Stimulated activated CD4-positive, alpha-beta T cell treated with anti-CD3 and anti-CD28 coated beads, Interleukin-15, amount 100 ng/mL, for 48 hours (primary cell): ENCODE measurements at places on chromosomes 16 and 17.

DNA sequence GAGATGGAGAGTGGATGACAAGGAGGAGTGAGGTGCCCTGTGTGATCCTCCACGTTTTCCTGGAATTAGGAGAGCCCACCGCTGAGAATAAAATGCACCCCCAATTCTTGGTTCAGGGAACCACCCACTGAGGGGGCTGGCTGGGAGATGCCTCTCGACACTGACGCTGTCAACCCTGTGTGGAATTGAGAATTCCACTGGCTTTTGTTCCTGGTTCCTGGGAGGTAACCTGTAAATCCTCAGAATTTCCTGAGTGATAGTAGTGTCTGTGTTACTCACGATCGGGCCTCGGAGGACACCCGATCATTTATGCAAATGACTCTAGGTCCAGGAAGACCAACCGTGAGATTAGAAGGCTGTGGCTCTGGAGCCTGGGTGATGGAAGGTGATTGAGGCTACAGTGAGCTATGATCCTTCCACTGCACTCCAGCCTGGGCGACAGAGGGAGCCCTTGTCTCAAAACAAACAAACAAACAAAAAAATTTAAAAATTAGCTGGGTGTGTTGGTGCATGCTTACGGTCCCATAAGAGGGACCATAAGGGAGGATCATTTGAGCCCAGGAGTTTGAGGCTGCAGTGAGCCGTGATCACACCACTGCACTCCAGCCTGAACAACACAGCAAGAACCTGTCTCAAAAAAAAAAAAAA lies 11.7 kb upstream of the PRPSAP1 start:
- no peak for DNase-seq

DNA sequence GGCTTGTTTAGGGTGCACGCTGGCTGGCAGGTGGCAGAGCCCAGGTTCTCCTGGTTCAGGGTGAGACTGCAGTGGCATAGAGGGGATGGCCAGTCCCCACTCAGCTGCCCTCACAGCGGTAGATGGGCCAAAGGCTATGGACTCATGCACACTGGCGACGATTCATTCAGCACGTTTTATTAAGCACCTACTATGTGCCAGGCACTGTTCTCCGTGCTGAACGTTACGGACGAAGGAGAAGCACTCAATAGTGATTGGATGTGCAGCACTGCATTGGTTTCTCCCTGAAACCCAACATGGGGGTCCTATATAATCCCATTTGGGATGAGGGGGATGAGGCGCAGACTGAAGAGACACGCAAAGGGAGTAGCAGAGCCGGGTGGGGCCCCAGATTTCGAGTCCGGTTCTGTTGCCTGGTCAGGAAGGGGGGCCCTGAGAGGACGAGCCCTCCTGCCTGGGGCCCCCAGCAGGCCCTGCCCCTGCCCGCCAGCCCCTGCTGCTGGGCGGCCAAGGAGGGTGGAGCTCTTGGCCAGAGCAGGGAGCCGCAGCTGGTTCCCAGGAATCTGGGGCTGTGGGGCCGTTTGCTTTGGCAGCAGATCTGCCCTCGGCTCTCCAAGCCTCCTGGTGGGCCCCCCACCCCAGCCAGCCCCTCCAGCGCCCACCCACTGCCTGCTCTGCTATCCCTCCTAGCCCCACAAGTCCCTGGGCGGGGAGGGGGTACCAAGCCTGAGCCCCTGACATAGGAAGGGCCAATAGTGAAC lies 8.8 kb downstream of the GLIS2 start:
- DNase-seq: no peak

- DNase-seq: no peak
Measured at GRCh38 chr16:75461575-75461974, 2.9 kb downstream of the TMEM170A start.

- no peak for DNase-seq
Measured at GRCh38 chr16:52547004-52547833, at the start of gene TOX3. TSS of gene TOX3 (minus strand) at chr16:52547143. CDS start at chr16:52546723, 420 bp downstream.

DNA sequence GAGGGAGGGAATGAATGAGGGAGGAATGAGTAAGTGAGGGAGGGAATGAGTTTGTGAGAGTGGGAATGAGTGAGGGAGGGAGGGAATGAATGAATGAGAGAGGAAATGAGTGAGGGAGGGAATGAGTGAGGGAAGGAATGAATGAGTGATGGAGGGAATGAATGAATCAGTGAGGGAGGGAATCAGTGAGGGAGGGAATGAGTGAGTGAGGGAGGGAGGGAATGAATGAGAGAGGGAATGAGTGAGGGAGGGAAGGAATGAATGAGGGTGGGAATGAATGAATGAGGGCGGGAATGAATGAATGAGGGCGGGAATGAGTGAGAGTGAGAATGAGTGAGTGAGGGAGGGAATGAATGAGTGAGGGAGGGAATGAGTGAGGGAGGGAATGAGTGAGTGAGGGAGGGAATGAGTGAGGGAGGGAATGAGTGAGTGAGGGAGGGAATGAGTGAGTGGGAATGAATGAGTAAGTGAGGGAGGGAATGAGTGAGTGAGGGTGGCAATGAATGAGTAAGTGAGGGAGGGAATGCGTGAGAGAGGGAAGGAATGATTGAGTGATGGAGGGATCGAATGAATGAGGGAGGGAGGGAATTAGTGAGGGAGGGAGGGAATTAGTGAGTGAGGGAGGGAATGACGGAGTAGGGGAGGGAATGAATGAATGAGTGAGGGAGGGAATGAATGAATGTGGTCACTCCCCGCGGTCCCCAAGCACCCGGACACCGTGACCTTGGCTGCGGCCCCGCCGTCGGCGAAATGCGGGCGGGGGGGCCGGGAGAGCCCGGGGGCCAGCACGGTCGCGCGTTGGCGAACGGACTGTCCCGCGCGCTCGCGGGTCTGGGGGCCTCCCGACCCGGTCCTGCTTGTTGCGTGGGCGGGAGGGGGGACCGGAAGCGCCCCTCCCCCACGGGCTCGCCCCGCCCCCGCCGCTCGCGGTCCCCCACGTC lies 1.1 kb upstream of the UBE2I start:
- DNase-seq: no peak

- DNase-seq: no peak
Measured at GRCh38 chr17:79960788-79961522, 74.7 kb downstream of the TBC1D16 start.

GRCh38 chr16:75495076-75495674 lies at the start of gene CHST6:
TSS of gene CHST6 (minus strand) at chr16:75495441. CDS start at chr16:75479828, 15,613 bp downstream.
- DNase-seq: no peak

DNA sequence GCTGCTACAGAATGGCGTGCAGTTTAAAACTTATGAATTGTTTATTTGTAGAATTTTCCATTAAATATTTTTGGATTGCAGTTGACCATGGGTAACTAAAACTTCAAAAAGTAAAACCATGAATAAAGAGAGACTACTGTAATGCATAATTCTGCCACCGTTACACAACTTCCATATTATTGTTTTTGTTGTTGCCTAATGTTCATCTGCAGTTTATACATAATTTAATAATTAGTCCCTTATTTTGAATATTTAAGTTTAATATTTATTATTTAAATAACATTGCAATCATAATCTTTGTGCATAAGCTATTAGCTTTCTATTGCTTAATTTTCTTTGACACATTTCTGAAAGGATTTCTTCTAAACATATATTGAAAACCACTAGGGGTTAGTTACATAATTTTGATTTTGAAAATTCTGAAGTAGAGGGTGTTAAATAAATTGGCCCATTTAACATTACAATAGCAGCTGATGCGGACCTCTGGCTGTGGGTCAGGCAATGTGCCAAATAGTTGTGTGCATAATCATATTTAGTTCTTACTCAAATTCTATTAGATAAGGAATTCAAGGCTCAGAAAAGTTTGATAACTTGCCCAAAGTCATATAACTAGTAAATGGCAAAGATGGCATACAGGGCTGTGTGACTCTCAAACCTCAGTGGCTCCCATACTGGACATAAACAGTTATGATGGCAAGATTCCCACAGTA lies 31.1 kb downstream of the PPM1E start:
- DNase-seq: no peak

DNA sequence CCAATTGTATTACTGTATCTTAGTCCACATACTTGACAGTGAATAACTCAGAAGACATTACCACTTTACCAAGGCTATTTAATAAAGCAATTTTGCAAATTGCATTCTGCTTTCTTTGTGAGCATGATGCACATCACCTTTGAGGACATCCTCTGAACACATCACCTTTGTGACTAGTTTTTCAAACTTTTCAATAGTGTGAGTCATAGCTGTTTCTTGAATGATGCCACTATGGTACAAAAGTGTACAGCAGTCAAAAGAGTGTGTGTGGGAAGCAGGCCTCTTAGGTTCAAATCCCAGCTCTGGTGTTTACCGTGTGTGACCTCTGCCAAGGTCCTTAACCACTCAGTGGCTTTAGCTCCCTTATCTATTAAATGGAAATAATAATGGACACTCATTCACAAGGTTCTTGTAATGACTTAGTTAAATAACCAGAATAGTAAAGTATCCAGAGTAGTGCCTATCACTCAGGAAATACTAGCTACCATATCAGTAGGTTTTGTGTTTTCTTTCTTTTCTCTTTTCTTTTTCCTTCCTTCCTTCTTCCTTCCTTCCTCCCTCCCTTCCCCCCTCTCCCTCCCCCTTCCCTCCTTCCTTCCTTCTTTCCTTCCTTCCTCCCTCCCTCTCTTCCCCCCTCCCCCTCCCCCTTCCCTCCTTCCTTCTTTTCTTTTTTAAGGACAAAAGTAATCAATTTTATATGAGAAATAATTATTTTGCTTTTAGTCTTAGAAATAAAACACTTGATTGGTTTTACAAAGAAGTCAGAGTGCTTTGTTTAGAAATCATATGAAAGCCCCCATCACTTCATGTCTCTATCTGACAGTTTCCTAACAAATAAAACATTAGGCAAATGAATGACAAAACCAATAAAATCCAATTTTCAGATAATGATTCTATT lies 178.9 kb downstream of the MYO1D start:
- DNase-seq: no peak

DNA sequence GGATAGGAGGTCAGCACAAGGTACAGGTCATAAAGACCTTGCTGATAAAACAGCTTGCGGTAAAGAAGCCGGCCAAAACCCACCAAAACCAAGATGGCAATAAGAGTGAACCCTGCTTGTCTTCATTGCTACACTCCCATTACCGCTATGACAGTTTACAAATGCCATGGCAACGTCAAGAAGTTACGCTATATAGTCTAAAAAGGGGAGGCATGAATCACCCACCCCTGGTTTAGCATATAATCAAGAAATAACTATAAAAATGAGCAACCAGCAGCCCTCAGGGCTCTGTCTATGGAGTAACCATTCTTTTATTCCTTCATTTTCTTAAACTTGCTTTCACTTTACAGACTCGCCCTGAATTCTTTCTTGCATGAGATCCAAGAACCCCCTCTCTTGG lies 1.0 kb upstream of the HSBP1 start:
- no peak for DNase-seq

DNA sequence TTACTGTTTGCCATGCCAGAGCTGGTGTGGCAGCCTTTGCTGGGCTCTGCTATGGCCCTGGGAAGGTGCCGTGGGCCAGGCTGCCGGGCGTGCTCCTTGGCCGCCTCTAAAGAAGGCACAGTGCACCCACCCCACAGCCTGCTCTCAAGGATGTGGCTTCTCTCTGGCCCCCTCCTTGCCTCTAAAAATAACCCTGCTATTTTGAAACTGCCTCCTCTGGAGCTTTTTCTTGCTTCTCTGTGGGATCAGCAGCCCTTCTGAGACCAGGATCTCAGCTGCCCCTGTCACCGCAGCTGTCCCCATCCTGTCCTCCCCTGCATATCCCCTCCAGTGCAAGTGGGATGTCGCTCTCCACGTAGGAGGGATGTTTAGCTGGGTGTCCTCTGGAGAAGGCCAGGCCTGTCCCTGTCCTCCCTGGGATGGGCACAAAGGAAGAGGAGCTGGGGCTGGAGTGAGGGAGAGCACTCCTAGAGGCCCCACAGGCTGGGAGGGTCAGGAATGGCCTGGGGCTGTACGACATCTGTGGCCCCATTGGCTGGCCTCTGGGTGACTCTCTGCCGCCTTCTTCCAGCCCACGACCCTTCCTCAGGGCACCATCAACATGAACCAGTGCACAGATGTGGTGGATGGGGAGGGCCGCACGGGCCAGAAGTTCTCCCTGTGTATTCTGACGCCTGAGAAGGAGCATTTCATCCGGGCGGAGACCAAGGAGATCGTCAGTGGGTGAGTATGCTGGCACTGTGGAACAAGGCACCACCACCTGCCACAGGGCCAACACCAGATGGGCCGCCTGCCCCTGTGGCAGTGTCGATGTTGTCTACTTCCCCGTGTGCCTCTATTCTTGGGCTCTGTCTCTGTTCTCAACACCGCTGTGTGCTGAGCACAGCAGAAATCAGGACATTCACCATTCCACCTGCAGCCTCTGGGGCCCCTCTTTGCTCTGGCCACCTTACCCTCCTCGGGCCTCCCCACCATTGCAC lies 79.7 kb downstream of the PLD6 start:
- DNase-seq: no peak
